Transverse colon (tissue), 4 donors: ENCODE measurements at places on chromosomes 1 and 21. TPM values are rescaled to one million over a fixed set of nuclear protein-coding genes. Genes with fewer than 3 reads are reported as not detected.

- no peak for DNase-seq
Observed at GRCh38 chr1:115179397-115180079, 90.2 kb upstream of the TSPAN2 start.

BMP8B gene
- total RNA-seq: 18.0 TPM

DNA sequence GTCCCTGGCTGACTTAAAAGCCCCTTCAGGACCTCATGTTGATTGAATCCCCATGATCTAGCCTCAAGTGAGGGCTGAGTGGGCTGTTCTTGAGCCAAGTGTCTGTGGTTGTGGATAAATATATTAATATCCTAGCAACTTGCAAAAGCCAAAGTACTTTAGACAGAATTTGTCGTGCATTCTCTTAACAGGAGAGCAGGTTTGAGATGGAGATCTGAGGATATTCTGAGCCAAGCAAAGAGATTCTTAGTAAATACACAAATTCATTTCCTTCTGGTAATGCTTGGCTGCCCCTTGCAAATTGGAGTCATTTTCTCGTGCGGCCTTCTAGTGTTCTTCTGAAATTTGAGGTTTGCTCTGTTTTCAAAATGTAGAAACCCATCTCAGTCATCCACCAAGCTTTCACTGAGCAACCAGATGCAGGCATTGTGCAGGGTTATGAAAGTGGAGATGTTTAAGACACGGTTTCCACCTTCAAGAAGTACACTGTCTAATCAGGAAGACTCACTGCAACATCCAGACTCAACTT is 242.1 kb upstream of the JUN start:
- DNase-seq: no peak

DNA sequence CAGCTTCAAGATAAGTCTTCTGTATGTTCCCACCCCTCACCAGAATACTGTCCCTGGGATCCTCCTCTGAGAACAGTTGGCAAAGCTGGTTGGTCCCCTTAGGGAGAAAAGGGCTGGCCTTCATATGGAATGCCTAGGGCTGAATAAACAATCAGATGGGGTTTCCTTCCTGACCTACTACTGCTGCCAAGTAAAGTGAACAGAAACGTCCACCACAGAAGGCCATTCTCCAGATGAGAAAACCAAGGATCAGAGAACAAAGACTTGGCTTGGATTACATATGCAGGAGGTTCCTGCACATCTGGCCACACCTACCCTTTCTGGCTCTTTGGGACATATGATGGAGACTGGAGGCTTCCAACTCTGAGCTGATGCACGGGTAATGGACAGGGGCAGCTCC is 194.5 kb downstream of the HIVEP3 start:
- DNase-seq: no peak

- no peak for DNase-seq
Observed at GRCh38 chr1:42209526-42210251, 45.1 kb upstream of the GUCA2A start.

DNA sequence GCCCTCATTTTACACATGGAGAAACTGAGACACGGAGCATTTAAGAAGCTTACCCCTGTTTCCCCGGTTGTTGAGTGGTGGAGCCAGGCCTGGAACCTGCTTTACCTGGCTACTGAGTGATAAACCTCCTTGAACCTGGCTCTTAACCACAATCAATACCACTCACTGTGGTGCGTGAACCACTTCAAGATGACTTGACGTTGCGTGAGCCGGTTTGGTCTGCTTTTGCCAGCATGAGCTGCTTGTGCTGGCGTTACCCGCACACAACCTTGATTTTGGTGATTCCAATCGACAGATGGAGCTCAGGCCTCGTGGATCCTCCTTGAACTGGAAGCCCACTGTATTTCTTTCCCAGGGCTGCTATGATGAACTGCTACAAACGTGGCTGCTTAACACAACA is 6.1 kb upstream of the TINAGL1 start:
- DNase-seq: no peak

GRCh38 chr21:42988236-42988965 is 14.0 kb downstream of the PKNOX1 start:
- no peak for DNase-seq

DNA sequence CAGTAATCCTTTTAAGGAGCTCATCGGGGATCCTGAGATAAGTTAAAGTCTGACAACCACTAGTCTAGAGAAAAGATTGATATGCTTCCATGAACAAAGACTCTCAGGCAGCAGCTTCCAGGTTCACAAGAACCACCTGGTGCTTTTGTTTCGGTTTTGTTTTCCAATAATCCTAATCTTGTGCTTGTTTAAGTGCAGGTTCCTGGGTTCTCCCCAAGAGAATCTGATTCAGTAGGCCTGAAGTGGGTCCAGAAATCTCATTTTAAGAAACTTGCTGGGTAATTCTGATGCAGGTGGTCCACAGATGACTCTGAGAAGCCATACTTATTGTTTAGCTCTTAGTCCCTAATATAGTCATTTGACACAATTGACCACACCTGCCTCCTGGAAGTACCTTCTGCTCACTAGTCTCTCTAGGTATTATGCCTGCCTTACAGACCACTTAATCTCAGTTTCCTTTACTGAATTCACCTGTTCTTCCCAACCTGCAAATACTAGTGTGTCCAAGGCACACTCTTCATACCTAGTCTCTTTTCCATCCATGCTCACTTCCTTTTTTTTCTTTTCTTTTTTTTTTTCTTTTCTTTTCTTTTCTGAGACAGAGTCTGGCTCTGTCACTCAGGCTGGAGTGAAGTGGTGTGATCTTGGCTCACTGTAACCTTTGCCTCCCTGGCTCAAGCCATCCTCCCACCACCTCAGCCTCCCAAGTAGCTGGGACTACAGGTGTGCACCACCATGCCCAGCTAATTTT is 20.5 kb upstream of the FRRS1 start:
- DNase-seq: no peak

- DNase-seq: peak; percentile 12
Observed at GRCh38 chr1:32246888-32247273, at the start of gene FAM167B. Gene FAM167B (plus strand): TSS chr1:32247222. CDS start chr1:32247422, 200 bp downstream.

PTPRF gene
- 380 TPM for total RNA-seq

ELF3 gene
- total RNA-seq: 919 TPM

GRCh38 chr1:198330982-198331615 is 174.3 kb downstream of the NEK7 start:
- DNase-seq: no peak

SH2D5 gene
- total RNA-seq: not detected

- DNase-seq: no peak
Observed at GRCh38 chr1:32138965-32139364, 31.1 kb downstream of the KPNA6 start.

GRCh38 chr1:110308247-110308646 is 30.9 kb upstream of the RBM15 start:
- DNase-seq: no peak

GRCh38 chr1:74005533-74005932 is 192.4 kb downstream of the LRRIQ3 start:
- no peak for DNase-seq

DENND1B gene
- total RNA-seq: 29.2 TPM

TOE1 gene
- 4.8 TPM for total RNA-seq

- DNase-seq: no peak
Observed at GRCh38 chr21:43637530-43638158, 21.6 kb downstream of the HSF2BP start.

GRCh38 chr1:47651311-47652089 is 213.7 kb downstream of the FOXD2 start:
- peak; percentile 59 for DNase-seq

F13B gene
- total RNA-seq: not detected

ADGRB2 gene
- total RNA-seq: not detected

DNA sequence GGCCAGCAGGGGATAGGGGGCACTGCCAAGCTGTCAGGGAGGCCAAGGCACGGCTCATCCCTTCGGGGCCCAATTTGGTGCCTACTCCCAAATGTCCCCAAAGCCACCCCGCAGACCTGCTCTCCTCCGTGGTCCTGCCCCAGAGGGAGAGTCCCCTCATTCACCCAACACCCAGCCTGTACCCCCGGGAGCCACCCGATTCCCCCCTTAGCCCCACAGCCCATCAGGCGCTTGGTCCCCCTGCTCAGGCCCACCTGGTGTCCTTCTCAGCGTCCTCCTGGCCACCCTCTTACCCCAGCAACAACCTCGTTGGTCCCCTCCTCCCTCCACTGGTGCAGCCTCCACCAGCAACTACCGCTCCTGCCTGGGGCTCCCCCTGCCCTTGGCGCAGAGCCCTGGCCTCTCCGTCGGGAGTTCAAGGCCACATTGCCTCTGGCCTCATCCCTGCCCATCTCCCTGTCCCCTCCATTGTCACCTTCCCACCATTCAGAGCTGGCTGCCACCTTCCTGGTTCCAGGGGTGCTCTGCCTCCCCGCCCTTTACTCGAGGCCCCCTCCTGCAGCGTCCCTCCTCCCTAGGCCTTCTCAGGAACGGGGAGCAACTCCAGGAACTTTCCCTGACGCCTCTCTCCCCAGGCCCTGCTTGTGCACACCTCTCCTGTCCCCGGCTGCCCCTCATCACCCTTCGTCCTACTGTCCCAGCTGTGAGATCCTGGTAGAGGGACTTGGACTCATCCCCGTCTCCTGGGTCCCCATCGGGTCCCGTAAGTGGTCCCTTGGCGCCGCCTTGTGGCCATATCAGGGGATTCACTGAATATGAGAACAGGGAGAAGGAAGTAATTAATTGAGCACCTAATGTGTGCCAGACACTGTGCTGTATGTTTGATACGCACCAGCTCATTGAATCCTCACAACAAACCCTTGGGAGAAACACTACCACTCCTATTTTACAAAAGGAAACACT is 73.9 kb downstream of the RAP1GAP start:
- DNase-seq: peak; percentile 49

GRCh38 chr1:31207046-31207445 is 32.6 kb downstream of the NKAIN1 start:
- no peak for DNase-seq

- no peak for DNase-seq
Observed at GRCh38 chr1:27592931-27593677, 10.8 kb downstream of the AHDC1 start.

DNA sequence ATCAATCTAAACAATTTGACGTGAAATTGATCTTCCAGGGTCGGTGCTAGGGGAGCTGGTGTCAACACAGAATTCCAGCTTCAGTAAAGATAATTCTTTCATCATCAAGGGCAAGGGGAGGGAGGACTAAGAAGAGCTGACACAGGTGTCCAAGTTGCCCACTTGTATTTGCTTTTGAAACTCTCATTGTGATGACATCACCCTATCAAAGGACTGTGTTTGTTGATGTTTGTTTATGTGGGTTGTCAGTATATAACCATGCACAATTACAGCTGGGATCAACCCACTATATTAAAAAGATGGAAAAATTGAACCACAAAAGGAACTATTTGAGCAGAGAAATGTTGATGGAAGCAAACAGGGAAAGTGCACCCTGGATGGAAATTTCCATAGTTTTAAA is 48.8 kb downstream of the ZC3H11B start:
- no peak for DNase-seq

DNA sequence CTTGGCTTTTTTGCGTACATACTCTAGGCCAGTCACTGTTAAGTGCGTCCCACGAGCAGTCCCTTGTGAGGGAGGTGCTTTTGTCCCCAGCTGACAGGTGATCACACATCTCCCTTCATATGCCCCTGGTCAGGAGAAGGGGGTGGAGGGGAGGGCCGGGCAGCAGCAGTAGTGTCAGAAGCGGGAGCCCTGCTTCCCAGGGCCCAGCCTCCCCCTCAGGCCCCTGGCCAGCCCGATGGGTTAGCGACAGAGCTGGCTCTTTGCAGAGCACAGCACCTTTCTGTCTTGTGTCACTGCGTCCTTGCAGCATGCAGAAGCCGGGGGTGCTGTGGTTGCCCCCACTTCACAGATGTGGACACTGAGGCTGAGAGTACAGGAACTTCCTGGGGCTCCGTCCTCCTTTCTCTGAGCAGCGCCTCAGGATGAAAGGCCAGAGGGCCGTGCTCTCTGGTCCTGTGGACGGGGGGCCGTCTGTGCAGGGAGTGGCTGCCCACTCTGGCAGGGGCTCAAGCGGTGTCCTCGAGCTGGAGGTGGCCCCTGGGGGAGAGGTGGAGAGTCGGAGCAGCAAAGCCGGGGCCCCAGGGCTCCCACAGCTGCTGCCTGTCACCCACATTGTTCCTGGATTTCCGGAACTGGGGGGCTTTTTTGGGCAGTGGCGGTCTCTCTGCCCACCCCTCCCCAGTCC is 5.9 kb downstream of the TMEM201 start:
- DNase-seq: no peak

ZFP69B gene
- not detected for total RNA-seq

- DNase-seq: no peak
Observed at GRCh38 chr21:31204801-31205200, 139.3 kb downstream of the TIAM1 start.

SPOCD1 gene
- not detected for total RNA-seq

PPFIA4 gene
- 1.1 TPM for total RNA-seq

DNA sequence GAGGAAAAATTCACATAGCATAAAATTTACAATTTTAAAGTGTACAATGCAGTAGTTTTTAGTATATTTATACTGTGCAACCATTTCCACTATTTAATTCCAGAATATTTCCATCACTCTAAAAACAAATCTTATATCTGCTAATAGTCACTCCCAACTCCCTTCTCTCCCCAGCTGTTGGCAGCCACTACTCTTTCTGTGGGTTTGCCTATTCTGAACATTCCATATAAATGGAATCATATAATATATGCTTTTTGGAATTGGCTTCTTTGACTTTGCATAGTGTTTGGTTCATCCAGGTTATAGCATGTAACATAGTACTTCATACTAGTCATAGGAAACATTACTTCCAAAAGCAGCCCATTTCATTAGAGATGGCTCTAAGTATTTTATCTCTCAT is 25.0 kb upstream of the TMEM39B start:
- no peak for DNase-seq

DNA sequence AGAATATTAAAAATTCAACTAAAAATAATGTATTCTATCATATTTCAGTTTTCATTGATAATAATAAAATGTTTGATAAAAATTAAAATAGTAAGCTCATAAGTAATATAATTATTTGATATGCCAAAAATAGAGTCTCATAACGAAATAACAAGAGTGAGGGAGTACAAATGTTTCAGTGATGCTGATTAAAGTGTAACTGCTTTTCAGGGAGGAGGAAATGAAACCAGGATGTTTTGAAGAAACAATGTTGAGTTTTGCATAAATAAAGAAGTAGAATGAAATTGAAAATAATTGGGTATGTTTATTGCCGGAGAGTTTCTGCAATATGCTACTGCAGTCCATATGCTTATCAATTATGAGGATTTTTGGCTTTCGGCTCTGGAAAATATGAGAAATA is 1159.8 kb upstream of the ADGRL2 start:
- DNase-seq: no peak

DNA sequence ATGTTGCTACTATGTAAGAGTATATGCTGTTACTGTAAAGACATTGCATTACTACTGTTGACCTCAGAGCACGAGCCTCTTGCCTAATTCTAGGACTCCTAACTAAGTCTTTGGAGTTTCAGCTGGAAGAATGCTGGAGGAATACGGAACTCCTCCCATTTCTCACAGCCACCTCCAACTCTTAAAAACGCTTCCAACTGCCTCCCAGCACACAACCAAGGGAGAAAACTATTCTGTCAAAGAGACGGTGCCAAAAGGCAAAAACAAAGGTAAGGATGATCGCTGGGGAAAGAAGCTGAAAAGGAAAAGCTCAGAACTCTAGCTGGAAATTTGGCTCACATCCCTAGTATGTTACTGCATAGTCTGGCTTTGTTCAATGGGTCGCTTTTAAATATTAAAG is at the start of gene FMO2:
TSS of gene FMO2 (plus strand) at position 210 of the 400 bp plus-strand sequence. CDS start 414 bp downstream, outside the sequence.
- no peak for DNase-seq
